Kidney (tissue), 22 donors: ENCODE measurements at places on chromosomes 11 and 22. TPM values are rescaled to one million over a fixed set of nuclear protein-coding genes. Genes with fewer than 3 reads are reported as not detected.
A peak's percentile ranks its signal among the peaks of the same experiment; 100 is the strongest.

- no peak overlapping the region for H3K4me3 ChIP-seq
- H3K4me1 ChIP-seq = no peaks in the 10 kb centered on the region
- DNase-seq = no peak
- H3K27ac ChIP-seq = no peak overlapping the region
- no peaks in the 10 kb centered on the region for H3K36me3 ChIP-seq
- H3K27me3 ChIP-seq = peaks cover 3% of the 10 kb centered on the region
Measured at GRCh38 chr11:19552656-19553260, 159.9 kb upstream of the NAV2 start.

GRCh38 chr22:42001121-42001520 is 2.5 kb downstream of the WBP2NL start:
- H3K27me3 ChIP-seq = no peaks in the 10 kb centered on the region
- DNase-seq = no peak
- H3K27ac ChIP-seq = no peak overlapping the region
- H3K4me1 ChIP-seq = no peaks in the 10 kb centered on the region

GRCh38 chr11:67288198-67288451 is 978 bp upstream of the ANKRD13D start:
- H3K36me3 ChIP-seq = no peaks in the 10 kb centered on the region
- no peaks in the 10 kb centered on the region for H3K27me3 ChIP-seq
- peak overlapping the region; percentile 68 for H3K4me3 ChIP-seq
- no peak for DNase-seq
- H3K4me1 ChIP-seq = peaks cover 24% of the 10 kb centered on the region
- H3K27ac ChIP-seq = peak overlapping the region; percentile 88

- no peak overlapping the region for H3K4me3 ChIP-seq
- no peak for DNase-seq
- H3K27ac ChIP-seq = no peak overlapping the region
- H3K27me3 ChIP-seq = no peaks in the 10 kb centered on the region
- H3K4me1 ChIP-seq = no peaks in the 10 kb centered on the region
Measured at GRCh38 chr22:44247346-44247745, 65.4 kb downstream of the SHISAL1 start.

Gene GRM5
- total RNA-seq = 0.63 TPM

Gene RSF1
- 71.9 TPM for total RNA-seq

Gene SLC22A9
- total RNA-seq = not detected
